ENCODE measurements at places on chromosomes 11 and 22. TPM values are rescaled to one million over a fixed set of nuclear protein-coding genes. Genes with fewer than 3 reads are reported as not detected.

The NXPE4 gene
- total RNA-seq: not detected

The OR52N4 gene
- total RNA-seq: 0.35 TPM

GRCh38 chr11:75773595-75774353, 5.2 kb downstream of the DGAT2 start:
- H3K4me1 ChIP-seq: peaks cover 16% of the 10 kb centered on the region
- H3K27me3 ChIP-seq: peaks cover 14% of the 10 kb centered on the region
- H3K27ac ChIP-seq: no peak overlapping the region
- no peaks in the 10 kb centered on the region for H3K36me3 ChIP-seq
- H3K4me3 ChIP-seq: no peak overlapping the region

The CDC45 gene
- total RNA-seq: 114 TPM

- H3K27me3 ChIP-seq: no peaks in the 10 kb centered on the region
- H3K27ac ChIP-seq: no peak overlapping the region
- H3K36me3 ChIP-seq: peaks cover 9% of the 10 kb centered on the region
- DNase-seq: no peak
- peaks cover 2% of the 10 kb centered on the region for H3K4me1 ChIP-seq
- no peak overlapping the region for H3K4me3 ChIP-seq
Measured at GRCh38 chr11:110467556-110467955, 37.8 kb downstream of the FDX1 start.

- H3K4me1 ChIP-seq: peaks cover 59% of the 10 kb centered on the region
- no peaks in the 10 kb centered on the region for H3K27me3 ChIP-seq
Measured at GRCh38 chr22:37198258-37199102, 10.4 kb upstream of the C1QTNF6 start.

The KRTAP5-11 gene
- not detected for total RNA-seq

The DDTL gene
- total RNA-seq: not detected

GRCh38 chr22:45499746-45500145, 2.9 kb upstream of the FBLN1 start:
- peaks cover 66% of the 10 kb centered on the region for H3K27me3 ChIP-seq
- H3K27ac ChIP-seq: no peak overlapping the region
- no peak for DNase-seq

The WNT11 gene
- total RNA-seq: not detected

DNA sequence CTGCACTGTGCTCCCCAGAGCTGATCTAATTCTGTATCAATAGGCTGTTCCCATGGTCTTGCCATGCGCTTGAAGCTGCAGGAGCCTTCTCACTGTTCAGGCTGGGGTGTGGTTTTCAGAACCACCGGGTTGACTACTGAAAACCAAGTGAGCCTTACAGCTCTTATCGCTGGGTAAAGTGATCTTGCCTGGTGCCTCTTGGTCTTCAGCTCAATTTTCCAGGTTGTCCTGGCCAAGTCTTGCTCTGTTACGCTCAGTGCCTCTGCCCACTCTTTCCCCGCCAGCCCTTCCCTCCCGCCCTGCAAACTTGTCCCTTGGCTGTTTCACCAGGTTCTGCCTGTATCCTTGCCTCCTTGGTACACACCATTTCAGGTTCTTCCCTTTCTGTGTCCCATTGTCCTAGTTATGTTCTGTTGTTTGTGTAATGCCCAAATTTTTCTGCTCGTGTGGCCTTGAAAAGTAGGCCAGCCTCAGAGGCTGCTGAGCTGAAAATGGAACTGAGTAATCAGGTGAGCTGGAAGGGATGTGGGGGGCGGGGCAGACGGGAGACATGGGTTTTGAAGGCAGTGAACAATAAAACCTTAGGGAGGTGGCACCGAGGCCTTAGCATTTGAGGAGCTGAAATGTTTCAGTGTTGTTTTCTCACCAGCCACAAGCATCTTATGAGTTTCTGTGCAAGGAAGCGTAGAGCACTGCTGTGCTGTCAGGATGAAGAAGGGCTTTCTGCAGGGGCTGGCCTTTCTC, 11.2 kb downstream of the PEX26 start:
- peaks cover 2% of the 10 kb centered on the region for H3K4me1 ChIP-seq
- peaks cover 34% of the 10 kb centered on the region for H3K36me3 ChIP-seq
- DNase-seq: no peak

GRCh38 chr11:66970807-66971442, 4.2 kb upstream of the C11orf86 start:
- H3K27ac ChIP-seq: peak overlapping the region; percentile 39
- no peaks in the 10 kb centered on the region for H3K36me3 ChIP-seq
- peaks cover 6% of the 10 kb centered on the region for H3K4me1 ChIP-seq
- no peak for DNase-seq
- peaks cover 6% of the 10 kb centered on the region for H3K27me3 ChIP-seq

The CCDC88B gene
- 73.5 TPM for total RNA-seq

The MAP6 gene
- not detected for total RNA-seq

DNA sequence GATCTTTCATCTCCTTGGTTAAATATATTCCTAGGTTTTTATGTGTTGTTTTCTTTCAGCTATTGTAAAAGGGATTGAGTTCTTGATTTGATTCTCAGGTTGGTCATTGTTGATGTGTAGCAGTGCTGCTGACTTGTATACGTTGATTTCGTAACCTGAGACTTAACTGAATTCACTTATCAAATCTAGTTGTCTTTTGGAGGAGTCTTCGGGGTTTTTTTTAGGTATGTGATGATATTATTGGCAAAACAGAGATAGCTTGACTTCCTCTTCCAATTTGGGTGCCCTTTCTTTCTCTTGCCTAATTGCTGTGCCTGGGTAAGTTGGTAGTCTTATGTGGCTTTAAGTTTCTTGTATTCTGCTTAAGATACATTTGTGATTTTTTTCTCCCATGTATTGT, 52.8 kb downstream of the CBL start:
- H3K27me3 ChIP-seq: no peaks in the 10 kb centered on the region
- H3K4me3 ChIP-seq: peak overlapping the region; percentile 26
- no peak for DNase-seq
- peaks cover 31% of the 10 kb centered on the region for H3K36me3 ChIP-seq
- H3K4me1 ChIP-seq: peaks cover 36% of the 10 kb centered on the region

GRCh38 chr11:57468276-57468675, 7.9 kb downstream of the RTN4RL2 start:
- no peak overlapping the region for H3K27ac ChIP-seq
- DNase-seq: no peak
- no peaks in the 10 kb centered on the region for H3K36me3 ChIP-seq

DNA sequence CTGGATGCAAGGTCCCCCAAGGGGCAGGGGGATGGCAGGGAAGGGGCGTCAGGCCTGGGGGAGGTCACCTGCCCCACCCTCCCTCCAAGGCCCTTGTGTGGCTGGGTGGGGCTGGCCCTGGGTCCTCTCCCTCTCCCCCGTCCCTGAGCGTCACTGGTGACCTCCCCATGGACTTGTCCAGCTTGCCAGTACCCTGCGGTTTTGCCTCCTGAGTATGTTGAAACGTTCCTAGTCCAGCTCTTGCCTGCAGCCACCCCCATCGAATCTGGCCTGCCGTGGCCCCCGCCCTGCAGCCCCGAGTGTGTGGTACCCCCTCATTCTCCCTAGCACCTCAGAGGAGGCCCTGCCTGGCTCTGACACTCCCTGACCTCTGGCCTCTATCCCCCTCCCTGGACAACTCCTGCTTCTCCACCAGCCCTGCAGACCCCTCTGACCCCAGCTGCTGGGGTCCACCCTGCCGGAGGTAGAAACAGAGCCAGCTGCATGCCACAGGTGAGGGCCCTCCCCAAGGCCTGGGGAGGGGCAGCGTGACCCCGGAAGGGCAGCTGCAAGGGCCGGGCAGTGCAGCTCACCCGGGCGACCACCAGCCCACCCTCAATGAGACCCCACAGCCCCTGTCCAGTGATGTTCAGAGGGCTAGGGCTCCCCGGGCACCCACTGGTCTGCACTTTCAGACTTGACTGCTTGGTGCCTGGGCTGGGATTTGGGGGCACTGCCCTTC, 4.1 kb upstream of the MUC6 start:
- DNase-seq: no peak
- no peaks in the 10 kb centered on the region for H3K4me1 ChIP-seq
- no peaks in the 10 kb centered on the region for H3K36me3 ChIP-seq
- no peak overlapping the region for H3K4me3 ChIP-seq

The SYT13 gene
- total RNA-seq: not detected

The TH gene
- total RNA-seq: not detected

- H3K4me3 ChIP-seq: no peak overlapping the region
- no peak for DNase-seq
- peaks cover 22% of the 10 kb centered on the region for H3K27me3 ChIP-seq
- no peaks in the 10 kb centered on the region for H3K4me1 ChIP-seq
- H3K36me3 ChIP-seq: no peaks in the 10 kb centered on the region
Measured at GRCh38 chr11:129620237-129621104, 195.2 kb upstream of the TMEM45B start.

- no peaks in the 10 kb centered on the region for H3K27me3 ChIP-seq
- DNase-seq: no peak
- H3K36me3 ChIP-seq: peaks cover 74% of the 10 kb centered on the region
- peak overlapping the region; percentile 47 for H3K27ac ChIP-seq
- no peak overlapping the region for H3K4me3 ChIP-seq
Measured at GRCh38 chr22:20553947-20554741, 46.7 kb downstream of the MED15 start.

All from activated naive CD8-positive, alpha-beta T cell treated with anti-CD3 and anti-CD28 coated beads for 36 hours (primary cell).